ENCODE measurements at places on chromosomes 7 and 10. TPM values are rescaled to one million over a fixed set of nuclear protein-coding genes. Genes with fewer than 3 reads are reported as not detected.

GRCh38 chr10:78567680-78568455, 500.9 kb upstream of the ZMIZ1 start:
- H3K36me3 ChIP-seq: no peaks in the 10 kb centered on the region
- no peaks in the 10 kb centered on the region for H3K4me1 ChIP-seq
- H3K27ac ChIP-seq: no peak overlapping the region
- no peak for DNase-seq
- H3K4me3 ChIP-seq: no peak overlapping the region

- H3K27me3 ChIP-seq: no peaks in the 10 kb centered on the region
- H3K4me1 ChIP-seq: no peaks in the 10 kb centered on the region
- no peak overlapping the region for H3K27ac ChIP-seq
- DNase-seq: no peak
- H3K4me3 ChIP-seq: no peak overlapping the region
Measured at GRCh38 chr7:14604606-14605005, 297.9 kb downstream of the DGKB start.

GRCh38 chr10:71312811-71313789, 6.0 kb upstream of the SLC29A3 start:
- peaks cover 14% of the 10 kb centered on the region for H3K4me1 ChIP-seq
- DNase-seq: no peak
- no peak overlapping the region for H3K27ac ChIP-seq

GRCh38 chr7:87155788-87156187, 3.5 kb downstream of the DMTF1 start:
- H3K4me1 ChIP-seq: peaks cover 51% of the 10 kb centered on the region
- no peak for DNase-seq
- no peaks in the 10 kb centered on the region for H3K27me3 ChIP-seq
- H3K27ac ChIP-seq: no peak overlapping the region

DNA sequence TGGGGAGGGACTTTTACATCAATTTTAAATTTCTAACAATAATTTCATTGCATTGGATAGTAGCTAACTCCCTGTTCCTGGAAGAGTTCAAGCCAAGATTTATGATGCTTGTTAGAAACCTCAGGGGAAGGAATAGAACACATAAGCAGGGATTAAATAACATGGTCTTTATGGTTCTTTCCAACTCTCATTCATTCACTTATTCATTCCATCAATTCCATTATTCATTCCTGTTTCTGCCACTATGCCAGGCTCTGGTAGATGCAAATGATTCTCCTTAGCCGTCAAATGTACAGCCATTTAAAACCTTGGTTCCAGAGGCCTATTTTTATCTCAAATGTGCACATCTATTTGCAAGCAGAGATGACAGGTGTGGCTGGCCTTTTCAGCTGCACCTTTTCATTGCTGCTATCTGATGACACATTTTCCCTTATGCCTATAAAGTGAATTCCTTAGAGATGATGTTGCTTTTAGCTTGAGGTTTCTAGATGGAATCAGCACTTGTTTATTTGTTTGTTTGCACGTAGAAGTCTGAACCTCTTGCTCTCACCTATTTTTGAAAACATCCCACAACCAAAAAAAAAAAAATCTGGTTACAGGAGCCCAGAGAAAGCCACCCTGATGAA, 205.7 kb upstream of the IGFBP3 start:
- H3K27me3 ChIP-seq: peaks cover 6% of the 10 kb centered on the region
- DNase-seq: no peak
- no peak overlapping the region for H3K4me3 ChIP-seq
- H3K27ac ChIP-seq: no peak overlapping the region

DNA sequence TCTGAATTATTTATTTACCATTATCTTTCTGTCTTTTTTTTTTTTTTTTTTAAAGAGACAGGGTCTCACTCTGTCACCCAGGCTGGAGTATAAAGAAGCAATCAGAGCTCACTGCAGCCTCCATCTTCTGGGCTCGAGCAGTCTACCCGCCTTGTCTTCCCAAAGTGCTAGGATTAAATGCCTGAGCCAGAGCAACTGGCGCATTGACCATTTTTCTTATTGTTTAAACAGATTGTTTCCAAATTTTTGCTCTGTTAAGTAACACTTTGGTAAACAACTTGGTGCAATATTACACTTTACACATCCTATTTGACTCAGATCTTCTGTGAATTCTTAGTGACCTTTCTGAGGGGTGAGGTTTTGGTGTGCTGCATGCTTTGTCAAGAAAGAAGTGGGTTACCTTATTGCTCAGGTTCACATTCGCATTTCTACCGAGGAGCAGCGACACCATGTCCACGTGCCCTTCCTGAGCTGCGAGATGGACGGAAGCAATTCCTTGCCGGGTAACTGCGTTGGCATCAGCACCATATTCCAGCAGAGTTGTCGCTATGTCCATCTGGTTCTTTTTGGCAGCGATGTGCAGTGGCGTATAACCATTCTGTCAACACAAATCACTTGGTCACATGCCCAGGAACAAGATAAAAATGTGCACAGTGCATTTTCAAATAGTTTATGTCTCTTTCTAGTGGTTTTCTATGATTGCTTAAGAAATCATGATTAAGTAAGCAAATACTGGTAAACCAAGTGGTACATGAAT, 203.2 kb downstream of the ANK3 start:
- H3K4me1 ChIP-seq: no peaks in the 10 kb centered on the region
- H3K27me3 ChIP-seq: no peaks in the 10 kb centered on the region
- no peak for DNase-seq
- H3K27ac ChIP-seq: no peak overlapping the region

OR2A5 gene
- not detected for total RNA-seq

TEX47 gene
- total RNA-seq: not detected

SLC13A1 gene
- not detected for total RNA-seq

GCK gene
- total RNA-seq: 1.3 TPM

SLC16A12 gene
- not detected for total RNA-seq

All from activated CD4-positive, alpha-beta T cell treated with anti-CD3 and anti-CD28 coated beads for 36 hours (primary cell).